Cerebellar nuclear complex (tissue), 1 donor: ENCODE measurements at places on chromosomes 16 and 17.

- DNase-seq = no peak
Measured at GRCh38 chr17:42891539-42892152, 9.0 kb upstream of the G6PC1 start.

GRCh38 chr16:54286090-54286365 is 559 bp downstream of the IRX3 start:
- no peak for DNase-seq

GRCh38 chr16:49587511-49587910 is 213.9 kb downstream of the C16orf78 start:
- no peak for DNase-seq

GRCh38 chr17:13256545-13256944 is 238.7 kb upstream of the ELAC2 start:
- DNase-seq = no peak

GRCh38 chr17:50050431-50051032 is 5.4 kb upstream of the ITGA3 start:
- DNase-seq = no peak

DNA sequence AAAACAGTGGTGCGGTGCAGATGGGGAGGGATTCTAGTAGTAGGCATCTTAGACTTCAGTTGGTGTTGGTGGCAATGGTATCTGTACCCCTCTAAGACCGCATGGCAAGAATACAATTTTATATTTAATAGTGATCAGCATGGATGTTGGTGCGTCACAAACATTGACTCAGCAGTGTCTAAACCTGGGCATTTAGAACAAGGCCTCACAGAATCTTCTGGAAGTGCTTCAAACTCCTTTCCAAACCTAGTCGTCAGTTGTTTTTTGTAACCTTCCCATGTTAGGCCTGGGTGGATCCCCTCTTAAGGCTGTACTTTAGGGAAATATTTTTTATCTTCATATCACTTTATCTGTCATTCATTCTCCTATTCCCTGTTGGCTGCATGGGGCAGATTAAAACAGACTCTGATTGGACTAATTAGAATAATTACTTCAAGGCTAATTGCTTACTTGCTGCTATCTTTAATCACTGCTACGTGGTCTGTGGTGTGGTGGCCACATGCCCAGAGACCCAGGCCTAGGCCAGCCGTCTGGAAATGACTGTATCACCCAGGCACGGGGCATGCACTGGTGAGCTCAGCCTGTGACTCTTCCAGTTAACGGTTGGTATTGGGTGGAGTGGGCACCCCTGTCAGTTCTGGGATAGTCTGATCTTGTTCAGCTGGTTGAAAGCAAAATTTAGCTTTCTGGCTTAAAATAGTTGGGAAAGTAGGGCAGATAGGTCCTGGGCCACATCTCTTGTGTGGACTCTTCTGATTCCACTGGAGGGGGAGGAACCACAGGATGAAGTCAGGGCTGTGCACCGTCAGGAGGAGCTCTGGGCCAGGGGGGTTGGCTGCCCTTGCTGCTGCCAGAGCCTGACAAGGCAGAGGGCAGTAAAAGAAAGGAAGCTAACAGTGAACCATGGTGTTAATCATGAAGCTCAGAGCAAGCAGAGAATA is 4.5 kb downstream of the ALKBH5 start:
- no peak for DNase-seq

DNA sequence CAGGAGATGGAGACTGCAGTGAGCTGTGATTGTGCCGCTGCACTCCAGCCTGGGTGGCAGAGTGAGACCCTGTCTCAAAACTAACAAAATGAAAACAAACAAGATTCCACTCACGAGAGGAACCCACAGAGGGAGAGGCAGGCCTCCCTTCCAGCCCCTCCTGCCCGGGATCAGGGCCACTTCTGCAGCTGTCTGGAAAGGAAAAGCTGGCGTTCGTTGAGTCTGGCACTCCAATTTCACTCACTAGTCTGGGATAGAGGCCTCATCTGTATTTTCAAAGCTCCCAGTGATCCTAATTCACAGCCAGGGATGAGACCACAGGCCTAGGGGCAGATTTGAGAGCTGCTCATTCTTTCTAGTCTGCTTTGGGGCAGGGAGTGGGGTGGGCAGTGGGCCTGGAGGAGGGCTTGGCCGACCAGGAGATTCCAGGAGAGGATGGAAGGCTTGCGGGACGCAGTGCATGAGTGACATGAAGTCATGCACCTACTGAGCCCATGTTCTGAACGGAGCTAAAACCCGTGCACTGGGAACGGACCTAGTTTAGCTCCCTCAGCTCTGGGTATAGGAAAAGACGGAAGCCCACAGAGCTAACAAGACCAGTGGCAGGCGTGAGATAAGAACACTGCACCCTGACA is 54.0 kb downstream of the COTL1 start:
- no peak for DNase-seq

DNA sequence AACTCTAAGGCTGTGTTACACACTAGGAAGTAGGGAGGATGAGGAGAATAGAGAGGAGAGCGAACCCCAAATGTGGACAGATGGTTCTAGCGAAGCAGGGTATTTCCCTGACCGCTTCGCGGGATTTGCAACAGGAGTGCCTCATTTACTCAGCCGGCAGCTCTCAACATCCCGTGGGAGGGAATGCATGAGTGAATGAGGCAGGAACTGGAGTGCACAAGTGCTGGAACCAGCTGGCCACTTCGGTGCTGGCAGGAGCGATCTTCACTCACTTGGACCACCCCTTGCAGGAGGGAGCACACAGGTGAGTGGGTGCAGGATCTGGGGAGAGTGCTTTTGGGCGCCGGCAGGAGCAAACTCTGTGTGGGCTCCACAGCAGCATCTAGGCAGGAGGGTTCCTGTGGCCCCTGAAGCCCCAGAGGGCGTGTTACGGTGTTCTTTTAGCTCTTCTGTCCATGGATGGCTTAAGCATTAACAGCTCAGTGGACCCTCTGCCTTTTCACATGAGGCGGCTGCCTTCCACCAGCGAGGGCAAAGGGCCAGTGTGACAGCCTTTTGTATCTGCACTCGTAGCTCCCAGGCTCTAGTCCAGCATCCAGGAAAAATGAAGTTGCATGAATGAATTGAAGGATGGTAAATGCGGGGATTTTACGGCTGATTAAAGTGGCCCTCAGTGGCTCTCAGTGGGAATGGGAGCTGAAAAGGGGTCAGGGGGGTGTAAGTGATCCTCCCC is 17.4 kb upstream of the ZNHIT3 start:
- peak; percentile 21 for DNase-seq

DNA sequence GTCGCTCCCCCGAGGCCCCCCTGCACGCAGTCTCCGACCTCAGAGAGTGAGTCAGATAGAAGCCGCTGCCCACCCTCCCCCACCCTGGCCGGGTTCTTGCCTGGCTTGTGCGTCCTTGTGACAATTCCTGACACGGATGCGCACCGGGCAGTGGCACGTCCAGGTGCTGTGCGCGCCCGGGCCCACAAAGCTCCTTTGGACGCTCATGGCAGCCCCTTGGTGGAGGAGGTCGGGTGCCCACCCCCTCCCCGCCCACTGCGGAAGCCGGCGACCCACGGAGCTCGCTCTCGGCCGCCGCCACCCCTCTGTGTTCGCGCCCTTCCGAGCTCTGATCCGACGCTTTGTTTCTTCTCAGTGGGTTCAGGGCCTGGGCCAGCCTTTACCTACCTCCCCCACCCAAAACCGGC is 662 bp upstream of the TUBB3 start:
- DNase-seq = no peak

- no peak for DNase-seq
Measured at GRCh38 chr17:65975878-65976277, 216.1 kb downstream of the CEP112 start.

DNA sequence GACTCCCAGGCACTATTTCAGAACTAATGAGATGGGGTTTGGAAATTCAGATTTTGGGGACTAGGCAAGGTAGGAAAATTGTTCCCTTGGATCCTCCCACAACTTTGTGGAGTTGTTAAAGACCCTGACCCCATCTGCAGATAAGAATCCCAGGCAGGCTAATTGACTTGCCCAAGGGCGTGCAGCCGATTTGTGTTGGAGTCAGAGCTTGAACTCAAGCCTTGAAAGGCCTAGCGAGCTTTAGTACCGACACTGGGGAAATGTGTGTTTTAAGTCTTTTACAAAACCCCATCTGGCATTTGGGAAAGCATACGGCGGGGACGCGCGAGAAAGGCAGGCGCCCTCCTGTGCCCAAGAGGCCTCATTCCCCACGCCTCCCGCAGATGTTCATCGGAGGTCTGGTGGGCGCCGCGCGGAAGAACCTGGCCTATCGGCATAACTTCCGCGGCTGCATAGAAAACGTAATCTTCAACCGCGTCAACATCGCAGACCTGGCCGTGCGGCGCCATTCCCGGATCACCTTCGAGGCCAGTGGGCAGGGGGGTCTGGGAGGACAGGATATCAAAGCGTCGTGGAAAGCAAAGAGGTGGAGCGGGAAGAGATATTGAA is 4.3 kb downstream of the CNTNAP1 start:
- DNase-seq = no peak

DNA sequence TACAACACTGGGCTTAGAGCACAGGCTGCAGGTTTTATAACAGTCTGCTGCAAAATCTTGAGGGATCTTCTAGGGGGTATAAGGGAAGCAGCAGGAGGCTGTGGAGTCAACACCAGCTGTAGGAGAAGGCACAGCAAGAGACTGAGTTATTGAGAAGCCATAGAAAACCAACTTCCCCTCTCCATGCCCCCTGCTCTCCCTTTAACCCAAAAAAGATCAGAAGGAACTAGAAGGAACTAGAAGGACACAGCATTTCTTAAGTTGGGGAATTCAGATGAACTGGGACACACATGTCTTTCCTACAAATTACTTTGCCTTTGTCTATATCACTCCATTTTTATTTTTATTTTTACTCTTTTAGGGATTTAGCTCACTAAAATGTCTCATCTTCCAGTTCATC is 6.2 kb upstream of the CCL18 start:
- DNase-seq = no peak

- no peak for DNase-seq
Measured at GRCh38 chr16:27485126-27485525, 64.6 kb downstream of the GTF3C1 start.

DNA sequence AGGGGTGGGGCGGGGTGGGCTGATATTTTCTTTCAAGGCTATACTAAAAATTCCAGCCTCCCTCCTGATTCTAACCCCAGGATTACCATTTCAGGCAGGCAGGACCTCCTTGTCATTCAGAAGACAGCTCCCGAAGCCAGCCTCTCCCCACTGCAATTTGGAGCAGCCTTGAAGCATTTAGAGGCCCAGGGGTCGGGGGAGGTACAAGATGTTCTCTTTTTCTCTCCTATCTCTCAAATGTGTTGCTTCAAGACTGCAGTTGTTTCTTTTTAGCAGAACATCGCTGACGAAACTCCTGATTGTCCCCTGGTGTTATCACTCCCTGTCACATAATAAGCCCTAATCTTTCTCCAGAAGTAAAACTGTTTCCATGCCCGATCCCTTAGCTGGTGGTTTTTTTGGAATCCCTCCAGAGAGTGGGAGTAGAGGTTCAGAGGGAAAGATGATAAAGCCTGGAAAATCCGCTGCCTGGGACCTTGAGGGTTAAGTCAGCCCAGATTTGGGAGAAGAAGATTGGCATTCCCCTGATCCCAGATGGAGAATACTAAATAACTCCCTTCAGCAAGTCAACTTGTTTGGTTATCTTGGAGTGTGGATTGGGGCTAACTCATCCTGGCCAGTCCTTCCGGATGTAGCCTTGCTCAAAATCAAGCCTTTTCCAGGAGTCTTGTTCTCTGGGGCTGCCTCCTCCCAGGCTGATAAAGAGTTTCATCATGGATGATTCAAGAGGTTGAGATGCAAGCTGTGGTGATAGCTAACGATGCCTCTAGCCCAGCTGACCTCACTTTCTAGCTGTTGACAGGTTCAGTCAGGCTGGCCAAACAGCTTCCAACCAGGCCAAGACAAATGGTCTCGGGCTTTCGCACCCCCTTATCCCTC is 71.3 kb downstream of the SOX9 start:
- no peak for DNase-seq

DNA sequence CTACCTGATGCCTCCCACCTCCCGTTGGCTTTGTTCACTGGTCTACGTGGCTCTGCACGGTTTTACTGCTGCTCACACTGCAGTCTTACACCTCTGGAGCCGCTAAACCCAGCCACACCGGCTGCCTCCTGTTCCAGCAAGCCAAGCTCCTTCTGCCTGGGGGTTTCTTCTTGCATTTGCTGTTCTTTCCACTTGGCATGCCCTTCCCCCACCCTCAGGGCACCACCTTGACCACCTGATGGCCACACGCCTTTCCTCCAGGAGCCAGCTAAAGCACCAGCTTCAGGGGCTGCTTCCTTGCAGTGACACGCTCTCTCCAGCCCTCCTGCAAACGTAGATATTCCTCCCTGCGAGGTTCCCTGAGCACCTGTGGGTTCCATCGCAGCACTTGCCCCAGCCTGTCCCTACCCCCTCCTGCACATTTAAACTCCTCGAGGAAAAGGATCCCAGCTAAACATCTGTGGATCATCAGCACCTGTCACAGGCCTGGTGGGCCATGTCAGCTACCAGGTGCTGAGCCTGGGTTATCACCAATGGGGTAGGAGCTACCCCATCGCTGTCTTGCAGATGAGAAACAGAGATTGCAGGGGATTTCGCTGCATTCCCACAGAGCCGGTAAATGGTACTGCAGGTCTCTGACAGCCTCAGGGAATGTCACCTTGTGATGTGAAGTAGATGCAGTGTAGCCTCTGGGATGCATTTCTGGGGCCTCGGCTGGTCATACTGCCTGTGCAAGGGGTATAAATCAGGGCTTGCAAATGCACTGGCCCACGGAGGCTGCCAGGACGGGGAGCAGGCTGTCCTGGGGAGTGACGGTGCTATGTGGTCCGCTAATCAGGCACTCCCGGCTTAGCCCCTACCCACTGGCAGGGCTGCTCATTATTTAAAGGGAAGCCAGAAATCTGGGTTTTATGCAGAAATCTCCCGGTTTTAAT is 285.2 kb downstream of the CPPED1 start:
- DNase-seq = no peak

DNA sequence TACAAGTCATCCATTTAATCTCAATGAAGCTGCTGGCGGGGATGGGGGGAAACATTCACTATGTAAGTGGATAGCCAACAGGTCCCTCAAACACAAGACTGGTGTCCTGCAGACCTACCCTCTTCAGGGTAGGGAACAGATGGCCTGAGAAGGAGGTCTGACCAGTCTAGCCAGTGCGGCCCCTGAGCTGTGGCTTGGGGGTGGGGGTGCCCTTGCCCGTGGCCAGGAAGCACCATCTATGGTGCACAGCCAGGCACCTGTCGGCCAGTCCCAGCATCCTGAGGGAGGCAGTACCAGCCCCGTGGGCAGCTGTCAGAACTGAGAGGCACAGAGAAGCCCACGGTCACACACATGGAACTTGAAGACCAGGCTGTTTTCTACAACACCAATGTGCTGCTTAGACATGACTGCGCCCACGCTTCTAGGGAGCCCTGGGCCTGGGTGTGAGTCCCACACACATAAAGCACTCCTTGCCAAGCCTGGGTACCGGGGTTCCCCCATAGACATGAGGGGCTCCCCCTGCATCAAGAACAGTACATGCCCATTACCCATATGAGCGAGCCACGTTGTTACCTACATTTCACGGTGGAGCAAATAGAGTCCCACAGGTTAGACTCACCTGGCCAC is 40.9 kb downstream of the RMI2 start:
- DNase-seq = no peak
